A172 (cell line): ENCODE measurements at places on chromosomes 12 and 14.

DNA sequence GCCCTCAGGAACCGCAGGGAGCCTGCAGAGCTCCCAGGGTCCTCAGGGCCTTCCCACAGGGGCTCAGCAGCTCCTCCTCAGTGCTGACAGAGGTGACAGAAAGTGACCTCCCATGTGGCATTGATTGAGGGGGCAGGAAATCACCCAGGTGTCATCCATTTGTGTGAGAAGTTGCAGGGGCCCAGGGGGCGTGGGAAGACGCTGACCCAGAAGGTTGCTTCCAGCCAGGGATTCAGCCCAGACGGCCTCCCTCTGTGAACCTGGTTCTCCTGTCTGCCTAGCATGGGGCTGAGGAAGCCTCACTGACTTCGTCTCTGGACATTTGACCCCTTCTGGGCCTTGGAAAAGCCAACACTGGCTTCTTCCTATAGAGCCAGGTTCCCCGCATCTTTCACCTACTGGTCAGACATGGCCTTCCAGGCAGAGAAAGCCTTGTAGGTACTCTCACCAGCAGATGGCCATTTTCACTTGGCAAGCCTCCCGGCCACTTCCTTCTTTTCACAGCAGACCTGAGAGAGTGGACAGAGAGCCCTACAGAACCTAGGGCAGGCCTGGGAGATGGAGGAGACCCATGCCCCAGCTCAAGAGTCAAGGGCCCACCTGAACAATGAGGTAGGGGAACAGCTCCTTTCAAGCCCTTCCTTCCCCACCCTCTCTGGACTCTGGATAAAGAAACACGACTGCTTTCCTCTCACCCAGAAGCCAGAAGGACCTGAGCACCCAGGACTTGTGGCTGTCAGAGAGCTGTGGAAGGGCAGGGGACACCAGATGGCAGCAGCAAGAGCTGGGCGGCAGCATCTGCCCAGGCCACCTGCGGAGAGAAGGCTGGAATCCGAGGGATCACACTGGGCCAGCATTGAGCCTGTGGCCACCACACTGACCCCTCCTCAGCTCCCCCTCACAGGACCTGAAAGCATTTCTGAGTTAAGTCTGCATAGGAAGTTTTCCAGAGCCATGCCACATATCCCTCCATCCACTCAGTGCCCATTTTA is 377.8 kb downstream of the DPF3 start:
- DNase-seq: peak; percentile 46

DNA sequence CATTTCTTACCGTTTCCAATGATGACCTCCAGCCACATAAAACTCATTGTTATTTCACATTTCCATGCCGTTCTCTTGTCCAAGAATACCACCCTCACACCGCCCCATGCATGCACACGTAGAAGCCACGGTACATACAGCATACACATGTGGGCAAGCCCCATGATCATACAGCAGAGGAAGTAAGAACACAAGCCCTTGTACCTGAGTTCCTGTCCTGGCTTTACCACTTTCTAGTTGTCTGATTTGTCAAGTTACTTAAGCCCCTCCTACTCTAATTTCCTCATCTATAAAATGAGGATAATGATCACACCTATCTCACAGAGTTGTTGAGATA is 59.9 kb downstream of the DUSP16 start:
- no peak for DNase-seq

- peak; percentile 96 for DNase-seq
Measured at GRCh38 chr12:89370850-89371249, 18.5 kb upstream of the DUSP6 start.

DNA sequence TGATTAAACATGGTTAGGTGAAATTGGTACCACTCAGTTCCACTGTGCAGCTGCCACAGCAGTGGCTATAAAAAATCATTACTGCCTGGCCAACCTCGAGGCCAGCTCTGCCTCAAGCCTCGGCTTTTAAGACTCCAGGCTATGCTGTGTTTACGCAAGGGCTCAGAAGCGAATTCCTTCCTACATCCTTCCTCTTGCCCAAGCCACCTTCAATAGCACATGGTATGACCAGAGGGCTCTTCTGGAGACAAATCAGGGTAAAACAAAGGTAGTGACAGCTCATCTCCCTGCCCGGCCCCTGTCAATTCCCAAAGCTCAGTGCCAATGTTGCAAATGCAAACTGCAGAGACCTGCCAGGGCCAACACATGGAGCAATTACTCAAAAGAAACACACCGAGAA is 31.9 kb downstream of the NUAK1 start:
- no peak for DNase-seq

- DNase-seq: no peak
Measured at GRCh38 chr14:90453401-90453951, 56.6 kb downstream of the CALM1 start.

GRCh38 chr12:52415870-52416750 is 10.0 kb upstream of the KRT82 start:
- DNase-seq: peak; percentile 37

GRCh38 chr14:75023108-75023507 is 20.4 kb downstream of the EIF2B2 start:
- no peak for DNase-seq

DNA sequence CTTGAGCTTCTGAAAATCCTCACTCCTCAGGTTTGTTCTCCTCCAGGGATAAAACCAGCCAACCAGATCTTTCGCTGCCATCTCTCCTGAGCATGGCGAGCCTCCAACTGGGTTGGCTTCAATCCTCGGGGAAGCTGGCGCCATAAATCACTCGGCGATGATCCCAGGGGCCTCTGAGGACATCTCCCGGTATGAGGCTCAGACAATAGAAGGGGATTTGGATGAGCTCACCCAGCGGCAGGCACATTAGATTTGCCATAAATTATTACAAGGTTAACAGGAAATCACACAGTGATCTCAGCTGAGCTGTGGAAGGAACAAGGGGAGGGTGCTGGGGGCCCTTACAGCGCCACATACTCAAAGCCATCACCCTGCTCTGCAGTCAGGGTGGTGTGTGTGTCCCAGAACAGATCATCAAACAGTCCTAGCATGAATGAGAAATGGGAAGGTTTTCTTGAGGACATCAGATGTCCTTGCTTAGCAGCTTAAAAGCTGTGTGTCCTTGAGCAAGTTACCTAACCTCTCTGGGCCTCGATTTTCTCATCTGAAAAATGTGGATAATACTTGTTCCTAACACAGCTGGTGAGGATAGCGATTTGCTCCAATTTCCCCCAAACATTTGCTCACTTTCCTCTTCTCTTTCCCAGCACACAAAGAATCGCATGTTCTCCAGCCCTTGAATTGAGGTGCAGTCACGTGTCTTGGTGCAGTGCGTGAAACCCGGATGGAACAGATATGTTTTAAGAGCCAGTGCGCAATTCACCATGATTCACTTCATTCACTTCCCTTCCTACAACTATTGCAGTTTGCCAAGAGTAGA is 142.8 kb downstream of the SCARB1 start:
- peak; percentile 95 for DNase-seq

DNA sequence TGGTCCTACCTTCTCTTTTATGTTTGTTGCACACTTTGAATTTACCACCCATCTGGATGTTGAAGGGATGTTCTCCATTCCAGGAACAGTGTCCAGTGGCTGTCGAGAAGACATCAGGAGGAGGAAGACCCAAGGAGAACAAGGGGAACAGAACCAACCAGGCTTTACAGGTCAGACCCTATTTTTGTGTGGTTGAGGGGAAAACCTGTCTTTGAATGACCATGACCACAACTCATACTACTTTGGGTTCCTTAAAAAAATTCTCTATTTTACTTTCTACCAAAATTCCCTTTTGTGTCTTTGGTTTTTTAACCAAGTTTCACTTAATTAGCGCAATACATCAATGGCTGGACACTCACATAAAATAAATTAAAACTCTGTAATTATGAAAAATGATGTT is 78.7 kb downstream of the PLXNC1 start:
- no peak for DNase-seq

GRCh38 chr14:92392711-92393110 is 69.7 kb downstream of the SLC24A4 start:
- DNase-seq: no peak

GRCh38 chr14:31897581-31898186 is 179.4 kb upstream of the ARHGAP5 start:
- DNase-seq: no peak

DNA sequence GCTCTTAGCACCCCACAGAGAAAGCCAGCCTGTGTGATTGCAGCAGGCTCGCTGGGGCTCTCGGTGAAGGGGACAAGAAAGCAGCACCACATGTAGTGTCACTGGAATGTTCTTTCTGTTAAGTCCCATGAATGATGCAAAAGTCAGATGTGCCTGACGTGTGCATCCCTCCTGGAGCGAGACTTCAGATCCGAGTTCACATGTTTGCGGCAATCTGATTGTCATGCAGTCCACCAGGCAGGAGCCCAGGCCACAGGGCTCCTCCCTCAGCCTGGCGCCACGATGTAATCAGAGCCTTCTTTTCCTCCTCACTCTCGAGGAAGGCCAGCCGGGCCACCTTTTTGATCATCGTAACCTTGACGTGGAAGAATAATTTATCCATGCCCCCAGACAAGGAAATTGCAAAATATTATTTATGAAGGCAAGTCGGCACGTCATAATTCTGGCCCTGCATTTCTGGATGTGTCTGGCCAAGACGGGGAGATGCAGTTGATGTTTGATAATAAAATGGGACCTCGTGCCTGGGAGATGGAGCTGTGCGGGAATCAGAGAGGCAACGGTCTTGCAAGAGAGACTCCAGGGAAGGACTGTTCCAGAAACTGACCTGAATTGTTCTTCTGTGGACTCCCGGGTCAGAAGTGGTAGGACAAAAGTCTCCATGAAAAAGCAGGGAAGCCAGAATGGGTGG is 214.6 kb downstream of the PHETA1 start:
- no peak for DNase-seq

- DNase-seq: no peak
Measured at GRCh38 chr12:27299102-27299501, 33.5 kb upstream of the BMAL2 start.

- DNase-seq: no peak
Measured at GRCh38 chr14:96417254-96417653, 25.3 kb downstream of the AK7 start.

- no peak for DNase-seq
Measured at GRCh38 chr12:111598637-111599452, at the start of gene ATXN2. ATXN2 (minus strand) TSS chr12:111599315; CDS start chr12:111599034, 281 bp downstream.

GRCh38 chr12:132116709-132117557 is 27.2 kb downstream of the DDX51 start:
- no peak for DNase-seq

DNA sequence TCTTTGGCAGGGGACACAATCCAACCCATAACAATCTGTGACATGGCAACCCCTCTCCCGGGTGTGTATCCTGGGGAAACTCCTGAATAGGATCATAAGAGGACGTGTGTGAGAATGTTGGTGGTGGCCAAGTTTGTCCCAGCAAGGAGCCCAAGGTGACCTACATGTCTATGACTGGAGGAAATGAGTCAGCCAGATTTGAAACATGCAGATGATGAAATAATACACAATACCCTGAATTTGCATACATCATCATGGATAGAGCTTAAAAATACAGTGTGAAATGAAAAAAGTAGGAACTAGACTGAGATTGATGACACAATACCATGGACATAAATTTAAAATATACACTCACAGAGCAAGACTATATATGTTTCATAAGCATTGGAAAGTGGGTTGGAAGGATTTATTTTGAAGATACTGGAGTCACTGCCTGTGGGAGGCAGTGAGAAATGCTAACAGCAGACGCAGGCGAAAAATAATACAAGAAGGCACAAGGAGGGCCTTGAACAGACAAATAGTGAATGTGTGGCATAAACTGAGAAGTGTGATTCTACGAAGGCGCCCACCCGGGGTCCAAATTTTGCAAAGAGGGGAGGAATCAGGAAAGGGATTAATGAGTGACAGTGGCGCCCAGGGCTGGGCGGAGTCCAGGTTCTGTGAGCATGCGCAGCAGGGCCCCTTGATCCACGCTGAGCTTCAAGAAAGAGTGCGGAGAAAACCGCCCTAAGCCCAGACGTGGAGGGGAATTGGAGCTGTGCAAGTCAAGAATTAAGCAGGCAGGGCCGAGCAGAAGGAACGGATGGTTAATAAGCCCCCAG is 7.0 kb upstream of the MAP1LC3B2 start:
- DNase-seq: peak; percentile 51

DNA sequence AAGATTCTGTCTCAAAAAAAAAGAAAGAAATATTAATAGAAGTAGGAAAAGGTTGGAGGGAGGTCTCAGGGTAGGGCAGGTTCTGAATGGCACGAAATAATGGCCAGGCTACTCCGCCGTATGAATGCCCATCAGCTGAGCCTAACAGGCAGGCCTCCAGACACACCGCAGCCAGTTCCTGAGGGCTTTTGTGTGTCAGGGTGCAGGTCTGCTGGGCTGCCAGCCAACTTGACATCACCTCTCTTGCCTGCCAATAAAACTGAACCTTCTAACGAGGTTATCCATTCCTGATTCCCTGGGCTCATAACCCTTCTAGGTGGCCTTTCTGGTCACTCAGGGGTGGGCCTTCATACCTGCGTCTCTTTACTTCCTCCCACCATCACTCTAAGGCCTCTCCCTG is 3.0 kb downstream of the IFI27 start:
- DNase-seq: no peak

DNA sequence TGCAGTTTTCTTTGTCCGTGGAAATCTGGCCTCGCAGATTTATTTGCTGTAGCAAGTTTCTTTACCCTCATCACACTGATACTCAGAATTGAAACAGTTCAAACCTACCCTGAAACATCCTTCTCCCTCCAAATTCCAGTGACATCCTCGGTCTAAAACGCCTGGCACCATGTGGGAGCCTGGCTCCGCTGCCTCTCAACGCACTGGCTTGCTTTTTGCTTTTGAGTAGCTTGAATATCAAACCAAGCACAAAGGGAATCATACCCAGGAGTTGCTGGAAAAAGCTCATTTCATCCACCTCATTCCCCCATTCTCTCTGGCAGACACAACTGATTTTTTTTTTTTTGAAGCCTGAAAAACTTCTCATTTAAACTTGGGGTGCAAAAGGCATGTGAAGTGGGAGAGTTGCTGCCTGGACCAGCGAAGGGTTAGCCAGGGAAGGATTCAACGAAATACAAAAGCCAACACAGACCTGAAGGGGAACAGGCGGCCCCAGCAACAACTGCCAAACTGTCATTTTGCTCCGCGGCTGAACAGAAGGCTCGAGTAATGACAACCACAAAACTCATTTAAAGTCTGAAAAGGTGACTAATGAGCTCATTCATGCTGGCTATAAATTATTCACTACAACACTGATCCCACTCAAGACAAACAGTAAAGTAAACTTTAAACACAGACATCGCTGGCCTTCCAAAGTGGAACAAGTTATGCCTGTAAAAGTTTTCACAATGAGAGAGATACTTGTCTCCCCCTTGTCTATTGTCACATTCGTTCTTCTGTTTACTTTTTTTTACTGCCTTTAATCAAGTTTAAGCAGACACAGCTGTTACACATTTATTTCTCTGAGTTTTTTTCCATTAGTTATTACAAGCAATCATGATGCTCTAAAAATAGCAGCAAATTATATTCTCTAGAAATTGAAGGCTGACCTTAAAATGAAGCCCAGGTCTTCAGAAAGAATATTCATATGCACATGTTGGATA is 12.5 kb upstream of the FOXN3 start:
- peak; percentile 44 for DNase-seq

- no peak for DNase-seq
Measured at GRCh38 chr12:107788690-107789458, 14.4 kb downstream of the ASCL4 start.

DNA sequence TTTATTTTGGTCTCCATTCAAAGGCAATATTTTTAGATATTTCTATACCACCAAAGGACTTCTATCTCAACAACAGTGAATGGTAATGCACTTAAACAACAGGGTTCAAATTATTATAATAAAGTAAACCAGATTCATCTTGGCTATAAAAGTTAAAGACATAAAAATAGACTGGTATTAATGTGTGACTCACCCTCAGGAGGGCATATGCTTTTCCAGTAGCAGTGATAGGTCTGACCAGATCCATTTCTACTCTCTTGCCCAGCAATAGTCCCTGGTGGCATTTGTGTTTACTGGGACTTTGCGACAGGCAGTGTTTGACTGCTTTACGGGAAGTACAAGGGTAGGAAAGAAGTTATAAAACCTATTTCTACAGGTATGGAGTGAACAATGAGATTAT is 353.2 kb upstream of the ATP2B1 start:
- no peak for DNase-seq
